ENCODE measurements at places on chromosomes 3 and 15. TPM values are rescaled to one million over a fixed set of nuclear protein-coding genes. Genes with fewer than 3 reads are reported as not detected.

GRCh38 chr3:42114130-42114725 lies 23.1 kb downstream of the TRAK1 start:
- DNase-seq = no peak

DNA sequence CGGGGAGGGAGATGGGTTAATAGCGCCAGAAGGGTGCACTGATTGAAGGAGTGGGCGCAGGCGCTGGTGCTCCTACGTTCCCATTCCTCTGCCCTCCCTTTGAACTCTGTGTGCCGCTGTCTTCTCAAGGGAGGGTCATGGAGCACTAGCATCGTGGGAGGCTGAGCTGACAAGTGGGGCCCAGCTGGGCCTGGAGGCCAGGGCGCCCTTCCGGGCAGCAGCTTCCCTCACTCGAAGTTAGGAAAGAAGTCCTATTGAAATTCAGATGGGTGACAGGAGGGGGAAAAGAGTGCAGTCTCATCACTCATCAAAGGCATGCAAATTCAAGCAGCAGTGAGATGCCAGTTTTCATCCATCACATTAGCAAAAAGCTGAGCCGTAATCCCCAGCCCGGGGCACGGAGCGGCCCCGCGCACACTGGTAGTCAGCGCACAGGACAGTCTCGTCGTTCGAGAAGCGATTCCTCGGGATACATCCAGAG lies 128.2 kb downstream of the LRRK1 start:
- no peak for DNase-seq

DNA sequence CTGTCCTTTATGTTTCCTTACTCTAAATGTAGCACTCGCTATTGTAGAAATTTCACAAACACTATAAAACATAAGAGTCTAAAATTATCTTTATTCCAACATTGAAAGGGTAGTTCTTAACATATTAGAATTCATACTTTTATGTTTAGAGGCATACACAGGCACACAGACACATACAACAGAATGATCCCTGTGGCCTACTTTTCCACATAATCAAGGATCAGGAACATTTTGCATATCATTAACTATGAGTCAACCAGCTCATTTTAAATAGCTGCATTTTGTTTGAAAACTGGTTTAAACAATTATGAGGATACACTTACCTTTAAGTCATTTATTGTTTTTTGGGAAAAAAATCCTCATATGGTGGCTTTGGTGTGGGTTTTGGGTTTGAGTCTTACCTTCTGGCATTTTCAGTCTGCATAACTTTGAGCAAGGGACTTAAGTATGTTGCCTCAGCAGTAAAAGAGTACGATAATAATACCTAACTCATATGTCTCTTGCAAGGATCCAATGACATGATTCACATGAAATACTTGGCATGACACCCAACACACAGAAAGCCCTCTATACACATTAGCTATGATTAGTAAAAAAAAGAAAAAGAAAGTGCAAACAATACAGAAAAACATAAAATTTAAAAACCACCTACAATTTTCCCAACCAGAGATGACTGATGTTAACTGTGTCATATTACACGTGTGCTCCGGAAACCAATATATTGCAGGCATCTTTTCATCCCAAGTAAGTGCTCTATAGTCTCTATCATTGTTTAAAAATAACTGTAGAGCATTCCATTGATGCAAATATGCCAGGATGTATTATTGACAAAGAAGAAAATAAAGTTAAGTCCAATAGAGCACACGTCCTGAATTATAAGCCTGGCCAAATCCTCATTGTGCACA lies 213.1 kb upstream of the ADAMTS9 start:
- DNase-seq = no peak

DNA sequence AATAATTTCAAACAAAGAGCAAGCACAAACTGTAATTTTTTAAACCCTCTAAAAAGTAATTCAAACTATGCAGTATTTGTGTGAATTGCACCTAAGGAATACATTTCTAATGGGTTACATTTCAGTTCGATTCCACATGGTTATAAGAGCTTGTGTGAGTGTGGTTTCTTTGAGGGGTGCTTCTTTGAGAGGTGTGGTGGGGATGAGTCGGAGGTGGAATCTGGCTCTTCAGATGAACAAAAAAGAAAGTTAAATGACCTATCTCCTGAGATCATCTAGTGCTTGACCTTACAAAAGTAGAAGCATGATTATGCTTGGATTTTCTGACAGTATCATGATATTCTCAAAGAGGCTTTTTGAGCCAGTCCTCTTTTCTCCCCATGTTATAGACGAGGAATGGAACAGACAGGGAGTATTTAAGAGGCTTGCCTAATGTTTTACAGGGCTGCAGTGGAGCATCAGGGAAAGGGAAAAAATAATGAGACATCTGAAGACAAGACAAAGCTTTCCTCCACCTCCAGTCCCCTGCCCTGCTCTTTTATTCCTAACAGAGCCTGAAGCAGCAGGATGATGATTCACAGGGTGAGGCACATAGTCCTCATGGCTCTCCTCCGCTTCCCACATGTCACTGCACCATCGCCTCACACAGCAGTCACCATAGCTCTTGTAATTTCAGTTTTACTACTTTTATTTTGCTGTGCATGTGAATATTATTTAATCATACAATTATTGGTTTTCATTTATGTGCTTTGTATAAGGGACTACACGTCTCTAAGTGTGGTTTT lies 82.0 kb downstream of the LYSMD4 start:
- no peak for DNase-seq

DNA sequence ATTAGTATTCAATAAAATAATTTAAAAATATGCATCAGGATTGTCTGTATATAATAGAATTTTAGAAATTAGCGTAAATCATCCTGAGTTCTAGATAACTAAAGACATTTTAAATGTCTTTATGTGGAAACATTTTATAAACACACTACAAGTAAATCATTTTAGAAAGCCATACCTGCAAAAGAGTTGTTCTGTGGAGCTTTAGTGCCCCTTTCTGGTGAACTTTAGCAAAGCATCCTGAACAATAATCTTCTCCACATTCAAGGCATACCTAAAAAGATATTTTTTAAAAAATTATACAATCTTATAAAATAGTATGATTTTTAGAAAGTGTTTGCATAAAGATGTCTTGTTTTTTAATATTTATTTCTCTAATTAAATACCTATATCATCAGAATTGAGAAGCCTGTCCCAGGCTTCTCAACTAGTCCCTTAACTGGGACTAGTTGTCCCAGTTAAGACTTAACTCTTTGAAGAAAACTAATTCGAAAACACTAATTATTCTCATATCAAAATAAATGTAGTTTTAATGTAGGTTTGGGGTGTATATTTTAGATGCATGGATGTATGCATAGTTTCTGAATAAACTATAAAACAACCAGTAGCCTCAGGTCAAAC lies 29.7 kb downstream of the ZBBX start:
- peak; percentile 2 for DNase-seq

- DNase-seq = no peak
Observed at GRCh38 chr3:51777985-51778384, 1.1 kb downstream of the IQCF6 start.

- no peak for DNase-seq
Observed at GRCh38 chr3:87801409-87801808, 257.4 kb downstream of the CGGBP1 start.

PLA2G4D gene
- polyA plus RNA-seq = 0.18 TPM

GRCh38 chr15:64045101-64045435 lies 1.2 kb downstream of the DAPK2 start:
- no peak for DNase-seq

- DNase-seq = no peak
Observed at GRCh38 chr15:65110676-65111292, 4.2 kb downstream of the UBAP1L start.

C3orf49 gene
- 0.50 TPM for polyA plus RNA-seq

- DNase-seq = no peak
Observed at GRCh38 chr3:148629006-148629405, 68.7 kb upstream of the AGTR1 start.

GRCh38 chr15:99657996-99658395 lies 75.2 kb downstream of the LYSMD4 start:
- no peak for DNase-seq

- DNase-seq = no peak
Observed at GRCh38 chr3:184361932-184362667, 590 bp downstream of the POLR2H start.

RASGRP1 gene
- polyA plus RNA-seq = 15.0 TPM

GRCh38 chr15:68990992-68991500 lies 23.4 kb upstream of the NOX5 start:
- no peak for DNase-seq

DNA sequence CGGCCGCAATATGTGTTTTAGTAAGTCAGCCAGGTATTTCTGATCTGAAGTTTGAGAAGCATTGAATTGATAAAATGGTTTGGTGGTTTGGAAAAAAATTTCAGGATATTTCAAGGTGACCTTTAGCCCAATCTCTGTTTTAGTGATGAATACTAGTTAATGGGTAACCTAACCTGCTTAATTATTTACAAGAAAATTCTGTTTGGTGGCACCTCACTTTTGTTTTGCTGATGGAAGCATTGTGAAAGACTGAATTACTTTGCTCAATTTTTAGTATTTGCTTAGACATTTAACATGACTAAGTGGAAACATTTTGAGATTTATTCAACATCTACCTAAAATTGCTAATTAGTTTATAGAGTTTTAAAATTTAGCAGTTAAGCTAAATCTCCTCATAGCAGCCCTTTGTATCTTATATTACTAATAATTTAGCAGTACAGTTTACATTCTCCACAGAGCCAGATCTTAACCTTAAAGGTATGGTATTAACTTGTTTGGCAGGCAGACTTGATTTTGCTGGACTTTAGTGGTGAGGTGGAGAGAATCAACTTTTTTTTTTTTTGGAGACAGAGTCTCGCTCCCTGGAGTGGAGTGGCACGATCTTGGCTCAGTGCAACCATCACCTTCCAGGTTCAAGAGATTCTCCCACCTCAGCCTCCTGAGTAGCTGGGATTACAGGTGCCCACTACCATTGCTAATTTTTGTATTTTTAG lies 35.4 kb downstream of the GRAMD1C start:
- DNase-seq = no peak

DNA sequence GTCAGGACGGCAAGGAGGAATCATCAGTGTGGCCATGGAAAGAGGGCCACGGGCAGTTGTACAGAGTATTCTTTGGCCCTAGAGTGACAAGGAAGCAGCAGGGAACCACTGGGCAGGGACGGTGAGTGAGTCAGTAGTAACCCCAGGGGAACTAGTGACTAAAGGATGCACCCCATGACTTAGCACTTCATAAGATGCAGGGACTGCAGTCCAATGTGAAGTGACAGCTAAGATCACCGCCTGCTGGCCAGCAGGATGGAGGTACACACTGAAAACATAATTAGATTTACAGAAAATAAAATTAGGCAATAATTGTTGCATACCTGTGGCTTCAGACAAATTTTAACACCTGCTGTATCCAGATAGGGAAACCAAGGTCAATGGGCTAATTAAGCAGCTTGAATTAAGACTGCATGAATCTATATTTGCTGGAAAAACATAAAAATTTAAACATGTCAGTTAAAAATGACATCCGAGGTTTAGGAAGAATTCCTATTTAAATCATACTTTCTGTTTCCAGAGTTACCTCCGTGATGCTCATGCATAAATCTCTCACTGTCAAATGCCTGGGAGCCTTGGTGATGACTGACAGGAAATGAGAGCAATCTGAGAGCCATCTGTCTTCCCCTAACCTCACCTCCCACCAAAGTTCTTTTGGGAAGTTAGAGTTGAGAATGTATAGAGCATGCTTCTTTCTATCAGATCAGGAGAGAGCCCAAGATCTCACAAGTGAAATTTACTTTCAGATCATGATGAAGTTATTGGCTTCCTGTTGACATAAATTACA lies 56.5 kb downstream of the DCLK3 start:
- DNase-seq = no peak

SKOR1 gene
- polyA plus RNA-seq = 0.42 TPM

DNA sequence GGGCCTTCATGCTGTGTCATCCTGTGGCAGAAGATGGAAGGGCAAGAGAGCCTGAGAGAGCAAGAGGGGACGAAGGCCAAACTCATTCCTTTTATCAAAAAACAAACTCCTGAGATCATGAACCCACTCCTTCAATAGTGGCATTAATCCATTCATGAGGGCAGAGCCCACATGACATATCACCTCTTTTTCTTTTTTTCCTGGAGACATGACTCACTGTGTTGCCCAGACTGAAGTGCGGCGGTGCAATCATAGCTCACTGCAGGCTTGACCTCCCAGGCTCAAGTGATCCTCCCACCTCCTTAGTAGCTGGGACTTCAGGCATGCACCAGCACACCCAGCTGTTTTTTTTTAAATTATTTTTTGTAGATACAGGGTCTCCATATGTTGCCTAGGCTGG lies 92.0 kb upstream of the RNU6-1 start:
- DNase-seq = no peak

- no peak for DNase-seq
Observed at GRCh38 chr3:13009132-13009945, 63.9 kb downstream of the IQSEC1 start.

SQOR gene
- polyA plus RNA-seq = 25.2 TPM

ACY1 gene
- polyA plus RNA-seq = 98.3 TPM

LRRC15 gene
- not detected for polyA plus RNA-seq

VIPR1 gene
- polyA plus RNA-seq = 1.4 TPM

DNA sequence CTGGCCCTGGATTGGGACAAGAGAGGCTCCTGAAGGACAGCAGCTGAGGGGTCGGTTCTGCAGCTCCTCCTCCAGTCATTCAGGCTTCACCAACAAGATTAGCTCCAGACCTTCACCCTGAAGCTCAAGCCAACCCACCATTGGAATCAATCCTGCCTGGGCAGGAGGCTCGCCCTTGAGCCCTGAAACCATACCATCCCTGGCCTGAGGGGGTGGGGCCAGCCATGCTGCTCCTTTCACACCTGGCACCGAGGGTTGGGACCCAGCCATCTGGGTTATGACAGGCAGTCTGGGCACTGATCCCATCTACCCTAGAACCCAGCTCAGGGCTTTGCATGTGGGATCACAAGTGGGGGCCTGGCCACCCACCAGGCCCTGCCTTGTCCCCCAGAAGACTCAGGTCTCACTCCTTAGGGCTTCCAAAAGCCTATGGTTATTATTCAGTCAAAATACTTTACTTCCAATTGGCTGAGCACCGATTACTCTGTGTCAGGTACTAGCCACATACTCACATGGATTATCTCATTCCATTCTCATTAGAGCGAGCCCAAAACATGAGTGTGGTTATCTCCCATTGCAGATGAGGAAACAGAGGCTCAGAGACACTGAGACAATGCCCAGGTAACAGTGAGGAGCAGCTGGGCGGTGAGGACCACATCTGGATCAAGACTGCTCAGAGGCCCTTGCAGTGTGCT lies 3.1 kb downstream of the ABHD14B start:
- DNase-seq = no peak

ANKRD63 gene
- not detected for polyA plus RNA-seq

MITF gene
- 45.7 TPM for polyA plus RNA-seq

A4GNT gene
- polyA plus RNA-seq = 0.12 TPM

PPP4R2 gene
- 88.4 TPM for polyA plus RNA-seq

DNA sequence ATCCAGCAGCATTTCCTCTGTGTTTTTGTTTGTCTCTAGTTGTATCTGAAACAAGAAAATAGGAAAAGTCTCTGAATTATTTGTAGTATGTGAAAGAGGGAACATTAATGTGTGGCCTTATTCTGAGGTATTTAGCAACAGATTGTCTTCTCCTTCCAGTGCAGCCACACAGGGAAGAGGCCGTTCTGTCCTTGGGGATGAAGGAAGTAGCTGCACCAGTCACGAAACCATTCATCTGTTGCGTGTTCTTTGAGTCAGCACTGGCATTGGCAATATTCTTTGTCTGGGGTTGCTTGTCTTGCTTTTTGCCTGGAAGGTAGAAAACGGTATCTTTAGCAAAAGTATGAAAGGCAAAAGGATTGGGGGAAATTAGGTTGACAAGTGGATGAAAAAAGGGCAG lies 91.6 kb downstream of the CDIN1 start:
- DNase-seq = no peak
